ENCODE measurements at places on chromosomes 6 and 20. TPM values are rescaled to one million over a fixed set of nuclear protein-coding genes. Genes with fewer than 3 reads are reported as not detected.

ZSCAN23 gene
- 9.0 TPM for total RNA-seq

ADGRF5 gene
- total RNA-seq: 0.11 TPM

SIRPD gene
- not detected for total RNA-seq

PLA2G7 gene
- 2.4 TPM for total RNA-seq

GGTLC1 gene
- not detected for total RNA-seq

CST5 gene
- total RNA-seq: not detected

EEF1A2 gene
- total RNA-seq: 34.9 TPM

GRCh38 chr6:82176616-82177015, 70.9 kb downstream of the IBTK start:
- no peak overlapping the region for H3K4me3 ChIP-seq
- H3K27me3 ChIP-seq: no peaks in the 10 kb centered on the region
- H3K36me3 ChIP-seq: peaks cover 31% of the 10 kb centered on the region
- no peak for DNase-seq

- peaks cover 12% of the 10 kb centered on the region for H3K36me3 ChIP-seq
- no peak for DNase-seq
- no peaks in the 10 kb centered on the region for H3K27me3 ChIP-seq
Measured at GRCh38 chr6:111101987-111102386, 14.7 kb downstream of the SLC16A10 start.

DNA sequence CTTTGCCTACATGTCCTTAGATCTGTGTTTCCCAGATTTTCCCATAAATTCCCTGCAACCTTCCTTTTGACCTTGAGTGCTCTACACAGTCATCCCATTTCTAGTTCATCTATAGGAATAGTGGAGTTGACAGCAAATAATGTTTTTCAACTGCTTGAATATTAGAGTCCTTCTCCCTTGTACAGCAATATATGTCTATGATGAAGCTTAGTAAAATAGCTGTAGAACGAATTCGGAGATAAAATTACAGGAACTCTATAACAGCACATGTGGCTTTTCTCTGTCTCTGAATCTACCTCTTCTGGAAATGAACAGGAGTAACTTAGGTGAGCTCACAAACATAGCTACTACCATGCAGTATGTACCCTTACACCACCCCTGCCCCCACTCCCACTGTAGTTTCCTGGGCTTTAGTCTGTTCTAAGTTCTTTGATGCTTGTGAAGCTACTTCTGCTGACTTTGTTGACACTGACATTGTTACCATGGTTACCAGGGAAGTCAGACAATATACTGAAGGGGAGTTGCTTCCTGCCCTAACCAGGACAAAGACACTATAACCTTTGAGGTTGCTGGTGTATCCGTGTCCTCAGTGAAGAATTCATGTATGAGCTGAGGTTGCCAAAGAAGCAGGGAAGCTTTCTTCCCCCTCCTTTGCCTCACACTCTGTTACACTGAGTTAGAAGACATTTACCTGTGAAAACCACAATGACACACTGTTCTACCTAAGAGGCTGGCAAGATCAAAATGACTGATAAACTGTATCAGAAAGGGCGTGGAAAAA, 35.8 kb upstream of the SHLD1 start:
- H3K4me3 ChIP-seq: no peak overlapping the region
- no peak for DNase-seq
- H3K4me1 ChIP-seq: peaks cover 4% of the 10 kb centered on the region
- no peaks in the 10 kb centered on the region for H3K36me3 ChIP-seq
- no peak overlapping the region for H3K27ac ChIP-seq

- peaks cover 14% of the 10 kb centered on the region for H3K4me1 ChIP-seq
- no peaks in the 10 kb centered on the region for H3K27me3 ChIP-seq
- no peak for DNase-seq
- no peak overlapping the region for H3K27ac ChIP-seq
- H3K36me3 ChIP-seq: peaks cover 6% of the 10 kb centered on the region
- H3K4me3 ChIP-seq: no peak overlapping the region
Measured at GRCh38 chr6:169118346-169118830, 135.3 kb downstream of the THBS2 start.

GRCh38 chr6:41039060-41039998, at the start of gene UNC5CL:
Gene UNC5CL, minus strand, starts transcription at chr6:41039221. Its CDS starts 4,147 bp downstream, at chr6:41035074.
- peaks cover 15% of the 10 kb centered on the region for H3K4me1 ChIP-seq
- no peak within 1 kb of the TSS for H3K4me3 ChIP-seq
- H3K27ac ChIP-seq: peak within 1 kb of the TSS; percentile 25
- no peaks in the 10 kb centered on the region for H3K27me3 ChIP-seq
- peak; percentile 77 for DNase-seq

- no peak overlapping the region for H3K27ac ChIP-seq
- no peak for DNase-seq
- no peak overlapping the region for H3K4me3 ChIP-seq
- peaks cover 24% of the 10 kb centered on the region for H3K36me3 ChIP-seq
- no peaks in the 10 kb centered on the region for H3K27me3 ChIP-seq
- H3K4me1 ChIP-seq: no peaks in the 10 kb centered on the region
Measured at GRCh38 chr6:57193177-57193576, 21.1 kb downstream of the BAG2 start.

DNA sequence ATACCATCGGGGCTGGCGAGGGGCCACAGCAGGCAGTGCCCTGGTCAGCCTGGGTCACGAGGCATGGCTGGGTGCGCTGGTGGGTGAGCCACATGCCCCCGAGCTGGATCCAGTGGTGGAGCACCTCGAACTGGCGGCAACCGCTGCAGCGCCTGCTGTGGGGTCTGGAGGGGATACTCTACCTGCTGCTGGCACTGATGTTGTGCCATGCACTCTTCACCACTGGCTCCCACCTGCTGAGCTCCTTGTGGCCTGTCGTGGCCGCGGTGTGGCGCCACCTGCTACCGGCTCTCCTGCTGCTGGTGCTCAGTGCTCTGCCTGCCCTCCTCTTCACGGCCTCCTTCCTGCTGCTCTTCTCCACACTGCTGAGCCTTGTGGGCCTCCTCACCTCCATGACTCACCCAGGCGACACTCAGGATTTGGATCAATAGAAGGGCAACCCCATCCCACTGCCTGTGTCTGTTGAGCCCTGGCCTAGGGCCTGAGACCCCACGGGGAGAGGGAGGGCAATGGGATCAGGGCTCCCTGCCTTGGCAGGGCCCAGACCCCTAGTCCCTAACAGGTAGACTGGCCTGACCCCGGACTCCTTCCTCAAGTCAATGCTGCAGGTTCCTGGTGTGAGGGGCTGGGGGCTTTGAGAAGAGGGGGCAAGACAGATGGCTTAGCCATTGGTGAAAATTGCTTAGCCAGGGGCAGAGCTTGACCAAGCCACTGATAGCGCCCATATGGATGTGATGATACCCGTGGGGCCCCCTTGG, 598 bp downstream of the TMEM239 start:
- H3K4me1 ChIP-seq: peaks cover 14% of the 10 kb centered on the region
- peak; percentile 56 for DNase-seq
- no peaks in the 10 kb centered on the region for H3K36me3 ChIP-seq
- H3K27ac ChIP-seq: no peak overlapping the region
- no peak overlapping the region for H3K4me3 ChIP-seq
- H3K27me3 ChIP-seq: peaks cover 60% of the 10 kb centered on the region
